ENCODE measurements at places on chromosomes 11 and 22. TPM values are rescaled to one million over a fixed set of nuclear protein-coding genes. Genes with fewer than 3 reads are reported as not detected.

DNA sequence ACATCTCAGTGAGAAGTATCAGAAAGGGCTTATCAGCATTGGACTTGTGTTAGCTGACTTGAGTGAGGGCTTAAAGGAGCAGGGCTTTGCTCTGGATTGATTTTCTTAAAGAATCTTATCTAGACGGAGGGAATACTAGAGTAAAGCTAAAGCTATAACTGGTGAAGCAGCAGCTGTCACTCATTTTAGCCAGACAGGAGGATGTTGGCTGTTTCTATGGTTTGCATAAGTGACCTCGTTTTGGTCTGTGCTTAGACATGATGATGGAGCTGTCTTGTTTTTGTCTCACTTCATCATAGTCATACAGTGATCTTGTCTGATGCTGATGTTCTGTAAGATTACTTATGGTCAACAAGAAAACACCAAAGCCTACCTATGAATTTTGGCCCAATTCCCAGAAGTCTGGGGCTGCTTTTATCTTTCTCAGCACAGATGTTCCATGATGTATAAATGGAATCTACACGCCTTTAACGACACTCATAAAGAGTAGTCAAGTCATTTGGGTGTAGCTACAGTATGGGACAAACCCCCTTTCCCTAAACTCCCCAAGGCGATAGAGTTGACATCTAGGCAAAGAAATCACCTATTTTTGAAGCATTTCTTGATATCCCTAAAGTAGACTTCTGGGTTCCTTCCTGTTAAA is 77.5 kb upstream of the UCP3 start:
- DNase-seq = no peak

DNA sequence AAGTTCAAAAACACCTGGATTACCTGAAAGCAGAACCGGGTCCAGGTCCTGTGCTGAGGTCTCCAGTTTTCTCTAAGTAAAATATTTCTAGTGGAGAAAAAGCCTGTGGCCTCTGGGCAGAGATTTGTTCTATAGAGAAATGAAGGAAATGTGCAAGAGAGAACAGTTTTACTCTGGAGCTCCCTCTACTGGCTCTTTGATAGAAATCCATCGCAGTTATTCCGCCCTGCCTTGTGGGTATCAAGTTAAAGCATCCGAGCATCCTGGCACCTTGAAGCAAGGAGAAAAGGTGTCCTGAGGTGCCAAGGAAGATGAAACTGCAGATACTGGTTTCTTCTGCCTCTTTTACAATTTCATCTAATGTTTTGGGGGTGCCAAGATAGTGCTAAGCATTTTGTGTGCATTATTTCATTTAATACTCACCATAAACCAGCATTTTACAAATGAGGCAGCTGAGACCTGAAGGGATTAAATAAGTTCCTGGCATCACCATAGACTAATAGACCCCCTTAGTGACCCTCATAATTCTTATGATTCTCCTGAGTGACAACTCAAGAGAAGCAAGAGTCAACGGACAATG is 113.1 kb upstream of the HSD17B12 start:
- DNase-seq = no peak

DNA sequence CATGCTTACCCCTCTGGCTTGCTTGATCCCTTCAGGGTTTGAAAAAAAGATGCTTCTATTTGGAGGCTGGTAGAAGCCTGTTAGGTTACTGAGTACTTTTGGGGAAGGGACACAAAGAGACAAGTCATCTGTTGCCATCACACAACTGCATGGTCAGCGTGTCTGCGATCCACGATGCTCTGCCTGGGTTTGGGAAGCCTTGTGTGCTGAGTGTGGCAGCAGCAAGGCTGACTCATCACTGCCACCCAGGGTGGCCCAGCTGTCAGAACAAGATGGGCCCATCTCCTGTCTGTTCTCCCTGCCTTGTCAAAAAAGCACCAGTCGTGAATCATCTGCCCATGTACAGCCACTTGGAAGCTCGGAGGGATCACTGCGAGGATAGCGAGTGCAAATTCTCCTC is 26.2 kb downstream of the UBASH3B start:
- DNase-seq = no peak

GRCh38 chr11:131717616-131718015 is 347.2 kb downstream of the NTM start:
- no peak for DNase-seq

DNA sequence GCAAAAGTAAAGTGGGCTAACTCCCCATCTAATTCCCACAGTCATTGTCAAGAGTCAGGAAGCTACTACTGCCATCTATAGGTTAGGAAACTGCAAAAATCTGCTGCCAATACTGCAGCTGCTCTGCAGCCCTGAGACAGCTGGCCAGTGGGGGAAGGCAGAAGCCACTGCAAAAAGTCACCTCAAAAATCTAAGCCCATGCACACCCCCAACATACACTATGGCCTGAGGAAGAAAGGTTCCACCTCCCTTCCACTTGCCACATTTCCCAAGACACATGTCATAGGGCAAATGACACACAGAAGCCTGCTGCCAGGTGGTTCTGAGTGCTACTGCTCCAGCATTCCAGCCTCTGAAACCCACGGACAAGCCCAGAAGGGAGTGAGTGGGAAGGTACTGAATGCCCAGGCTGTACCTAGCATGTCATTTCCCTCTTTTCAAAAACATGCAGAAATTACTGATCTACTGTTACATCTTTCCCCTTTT is 36.9 kb downstream of the DGCR2 start:
- no peak for DNase-seq

GRCh38 chr22:26565181-26565580 is 24.8 kb downstream of the TPST2 start:
- no peak for DNase-seq

DNA sequence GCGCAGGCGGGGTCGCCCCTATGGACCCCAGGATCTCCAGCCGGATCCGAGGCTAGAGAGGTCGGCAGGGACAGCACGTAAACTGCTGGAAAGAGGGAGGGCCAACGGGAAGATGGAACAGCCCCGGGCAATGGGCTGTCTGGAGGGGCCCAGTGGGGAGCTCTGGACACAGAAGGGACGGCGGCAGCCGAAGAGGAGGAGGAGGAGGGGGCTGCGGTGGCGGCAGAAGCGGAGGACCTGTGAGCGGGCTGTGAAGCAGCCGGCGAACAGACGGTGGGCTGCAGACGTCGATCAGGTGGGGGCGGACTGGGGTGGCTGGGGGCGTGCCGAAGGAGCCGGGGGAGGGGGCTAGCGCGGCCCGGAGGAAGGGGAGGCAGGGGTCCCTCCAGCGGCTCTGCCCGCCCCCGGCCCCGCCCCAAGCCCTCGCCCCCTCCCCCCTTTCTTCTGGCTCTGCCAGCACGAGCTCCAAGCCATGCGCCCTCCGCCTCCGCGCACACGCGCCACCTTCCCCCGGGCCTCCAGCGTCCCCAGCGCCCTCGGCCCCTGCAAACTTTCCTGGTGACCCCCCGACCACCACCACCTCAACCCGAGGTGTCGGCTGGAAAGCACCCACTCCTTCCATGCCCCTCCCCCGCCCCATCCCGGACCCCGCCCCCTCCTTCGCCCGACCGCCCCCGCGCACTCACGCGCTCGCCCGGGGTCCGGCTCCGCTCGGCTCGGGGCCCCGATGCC is 432 bp downstream of the TNKS1BP1 start:
- no peak for DNase-seq

DNA sequence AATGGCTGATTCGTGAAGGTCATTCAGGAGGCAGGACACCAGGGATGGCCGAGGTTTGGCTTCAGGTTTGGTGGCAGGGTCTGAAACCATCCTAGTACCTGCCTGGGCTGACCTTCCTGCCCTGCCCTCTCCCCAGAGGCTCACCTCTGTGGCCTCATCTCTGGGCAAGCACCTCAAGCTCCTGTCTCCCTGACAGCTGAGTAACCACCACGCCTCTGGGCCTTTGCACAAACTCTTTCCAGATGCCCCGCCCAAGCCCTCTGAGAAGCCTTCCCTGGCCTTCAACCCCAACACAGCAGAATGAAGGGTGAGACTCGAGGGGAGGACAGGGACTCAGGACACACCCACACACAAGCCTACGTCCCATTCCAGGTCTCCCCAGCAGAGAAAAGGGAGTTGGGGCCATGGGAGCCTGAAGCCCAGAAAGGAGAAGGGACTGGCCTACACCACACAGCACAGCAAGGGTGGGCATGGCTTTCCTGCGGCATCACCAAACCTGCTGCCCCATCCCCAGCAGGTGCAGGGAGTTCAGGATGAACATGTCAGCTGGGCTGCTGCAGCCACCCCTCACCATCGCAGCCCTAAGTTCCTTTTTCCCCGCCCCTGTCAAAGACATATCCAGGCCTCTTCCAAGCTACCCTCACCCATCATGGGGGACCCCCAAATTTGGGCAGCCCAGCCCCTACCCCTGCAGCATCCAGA is 2.4 kb downstream of the SHISA8 start:
- DNase-seq = no peak

DNA sequence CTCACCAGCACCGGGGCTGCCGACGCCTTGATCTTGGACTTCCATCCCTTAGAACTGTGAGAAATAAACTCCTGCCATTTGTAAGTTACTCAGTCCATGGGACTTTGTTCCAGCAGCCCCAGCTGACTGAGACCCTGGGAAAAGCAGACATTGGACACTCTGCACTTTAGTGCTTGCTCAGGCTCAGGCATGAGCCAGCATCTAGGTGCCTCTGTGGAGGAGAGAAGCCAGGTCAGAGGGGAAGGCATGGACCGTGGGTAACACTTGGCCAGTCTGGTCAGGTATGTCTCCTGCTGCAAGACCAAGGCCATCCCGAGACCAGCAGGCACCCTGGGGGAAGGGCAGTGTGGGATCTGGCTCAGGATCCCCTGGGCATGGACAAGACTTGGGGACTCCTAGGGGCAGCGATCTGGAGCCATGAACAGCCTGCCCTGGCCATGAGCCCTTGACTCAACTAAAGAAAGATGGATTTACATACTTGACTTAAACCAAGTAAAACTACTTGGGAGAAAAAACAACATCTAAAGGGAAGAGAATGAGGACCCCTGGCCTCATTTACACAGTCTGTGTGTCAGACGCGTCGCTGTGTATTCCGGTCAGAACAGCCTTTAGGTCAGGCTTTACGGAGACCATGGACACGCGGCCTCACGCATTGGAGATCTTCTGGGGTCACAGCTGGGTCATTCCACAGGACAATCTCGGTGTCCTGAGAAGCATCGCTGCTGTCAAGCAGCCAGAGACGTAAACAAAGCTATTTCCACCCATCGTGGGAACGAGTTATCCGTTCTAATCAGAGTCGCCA is 497.1 kb downstream of the BRD1 start:
- no peak for DNase-seq

GRCh38 chr11:124892750-124893454 is 4.8 kb downstream of the ROBO4 start:
- DNase-seq = no peak

DNA sequence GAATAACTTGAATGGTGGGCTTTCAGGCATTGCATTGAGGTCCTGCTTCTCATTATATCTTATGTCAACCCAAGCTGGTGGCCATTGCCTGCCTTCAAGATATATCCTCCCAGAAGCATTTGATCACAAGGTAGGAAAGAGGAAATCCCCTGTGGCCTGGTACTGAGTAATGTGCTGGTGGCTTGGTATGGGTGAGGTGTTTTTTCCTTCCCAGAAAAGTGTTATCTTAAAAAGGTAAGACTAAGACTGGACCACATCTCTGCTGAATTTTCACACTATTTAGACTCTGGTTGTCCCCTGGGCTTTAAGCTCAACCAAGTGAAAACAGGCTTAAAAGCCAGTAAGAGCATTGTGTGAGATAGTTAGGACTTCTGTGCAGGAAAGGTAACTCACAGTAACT is 3.7 kb downstream of the INSC start:
- DNase-seq = no peak

DNA sequence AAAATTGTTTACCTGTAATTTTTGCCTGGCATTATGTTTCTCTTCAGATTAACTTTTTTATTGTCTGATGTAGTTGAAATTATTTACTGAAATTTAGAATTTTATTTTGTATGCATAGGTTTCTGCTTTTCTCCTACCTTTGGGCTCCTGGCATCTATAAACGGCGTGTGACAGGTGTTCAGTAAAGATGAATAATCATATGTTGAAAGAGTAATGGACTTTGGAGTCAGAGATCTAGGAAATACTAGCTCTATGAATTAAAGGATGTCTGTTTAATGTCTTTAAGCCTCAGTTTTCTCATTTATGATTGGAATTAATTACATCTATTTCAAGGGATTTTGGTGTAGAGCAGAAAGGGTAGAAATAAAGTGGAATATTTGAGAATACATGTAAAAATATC is 7.2 kb upstream of the ANGPTL5 start:
- DNase-seq = no peak

GRCh38 chr11:47967577-47968525 is 12.5 kb upstream of the PTPRJ start:
- DNase-seq = no peak

The DRD4 gene
- total RNA-seq = 0.16 TPM

The YAP1 gene
- 18.7 TPM for total RNA-seq

The AQP11 gene
- 5.9 TPM for total RNA-seq

The HRAS gene
- total RNA-seq = 27.0 TPM

The SFI1 gene
- total RNA-seq = 15.1 TPM

The OR8A1 gene
- not detected for total RNA-seq

The ELP4 gene
- total RNA-seq = 36.5 TPM

The TRMU gene
- 19.0 TPM for total RNA-seq

The DCDC1 gene
- total RNA-seq = 1.2 TPM

The ALKBH8 gene
- 20.1 TPM for total RNA-seq

The KRTAP5-7 gene
- not detected for total RNA-seq

The ANO5 gene
- 26.8 TPM for total RNA-seq

The KCNK4 gene
- 3.0 TPM for total RNA-seq
